NCI-H82 (cell line): ENCODE measurements at places on chromosomes 3 and 15.
A peak's percentile ranks its signal among the peaks of the same experiment; 100 is the strongest.

- DNase-seq: no peak
These were observed 200.5 kb downstream of the GOLGA6L6 start for GRCh38 chr15:20340931-20341661.

DNA sequence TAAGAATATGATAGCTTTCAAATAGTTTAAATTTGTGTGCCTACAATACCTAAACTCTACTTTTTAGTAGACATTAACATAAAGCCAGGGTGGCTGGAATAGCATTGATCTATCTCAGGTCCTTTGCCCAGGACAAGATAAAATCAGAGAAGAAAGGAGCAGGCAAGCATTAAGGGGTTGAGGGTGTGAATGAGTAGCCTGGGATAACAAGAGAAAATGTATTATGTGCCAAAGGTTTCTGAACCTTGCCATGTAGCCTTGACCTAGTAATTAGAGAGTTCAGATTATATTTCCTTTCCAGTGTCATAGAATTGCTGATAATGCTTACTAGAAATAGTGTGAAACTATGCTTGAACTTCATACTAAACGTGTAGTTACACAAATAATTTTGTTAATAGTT, 22.9 kb downstream of the ATP11B start:
- no peak for DNase-seq

- peak; percentile 24 for DNase-seq
These were observed 923 bp downstream of the SIAH2 start for GRCh38 chr3:150761831-150762661.

- peak; percentile 97 for DNase-seq
These were observed 323.8 kb upstream of the DNAJC19 start for GRCh38 chr3:181313335-181313734.

GRCh38 chr3:127745656-127746399, 73.1 kb downstream of the ABTB1 start:
- peak; percentile 43 for DNase-seq

GRCh38 chr3:156792114-156792513, 34.0 kb upstream of the LEKR1 start:
- DNase-seq: no peak

DNA sequence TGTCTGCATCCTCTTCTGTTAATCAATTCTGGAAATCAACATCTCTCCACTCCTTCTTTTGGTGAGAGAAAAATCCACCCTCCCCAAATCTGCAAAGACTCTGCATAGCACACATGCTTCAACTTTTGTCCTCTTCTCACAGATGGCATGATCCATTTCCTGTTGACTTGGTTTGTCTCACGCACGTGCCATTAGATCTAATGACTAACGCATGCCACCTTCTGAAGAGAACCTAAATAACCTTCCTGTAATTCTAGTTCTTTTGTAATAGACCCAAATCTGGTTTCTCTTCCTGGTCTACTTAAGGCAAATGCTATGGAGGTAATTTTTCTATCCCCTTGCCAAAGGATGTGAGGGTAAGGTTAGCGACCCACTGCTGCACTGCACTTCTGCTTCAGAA, 51.0 kb upstream of the ATOSA start:
- no peak for DNase-seq

DNA sequence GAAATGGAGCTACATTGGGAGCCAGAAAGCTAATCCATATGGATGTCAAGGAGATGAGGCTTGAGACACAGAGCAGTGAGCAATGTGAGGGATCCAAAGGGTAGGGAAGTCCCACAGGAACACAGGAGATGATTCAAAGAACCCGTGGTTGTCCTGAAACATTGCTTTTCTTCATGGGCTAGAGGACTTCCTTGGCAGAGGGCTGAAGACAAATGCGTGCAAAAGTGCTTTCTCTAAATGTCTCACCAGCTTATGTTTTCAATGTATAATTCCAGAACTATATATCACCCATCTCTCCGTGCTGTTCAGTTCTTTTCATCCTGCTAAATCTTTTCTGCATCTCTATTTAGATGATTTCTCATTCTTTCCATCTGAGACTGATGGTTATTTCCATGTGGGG, 46.0 kb upstream of the GOLGA8A start:
- DNase-seq: no peak

DNA sequence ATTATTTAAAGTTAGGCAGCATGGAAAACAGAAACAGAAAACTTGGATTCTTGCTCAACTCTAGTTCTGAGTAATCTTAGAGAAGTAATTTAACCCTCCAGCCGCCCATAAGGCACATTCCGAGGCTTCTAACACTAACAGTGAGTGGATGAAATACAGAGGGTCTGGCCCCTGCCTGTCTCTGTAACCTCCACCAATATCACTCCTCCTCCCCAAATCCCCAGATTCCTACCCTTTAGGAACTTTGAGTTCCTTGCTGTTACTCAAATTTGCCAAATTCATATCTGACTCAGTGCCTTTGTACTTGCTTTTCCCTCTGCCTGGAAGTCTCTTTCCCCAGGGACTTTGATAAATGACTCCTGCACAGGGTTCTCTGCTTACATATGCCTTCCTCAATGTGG, 112.5 kb upstream of the TGFBR2 start:
- DNase-seq: no peak

DNA sequence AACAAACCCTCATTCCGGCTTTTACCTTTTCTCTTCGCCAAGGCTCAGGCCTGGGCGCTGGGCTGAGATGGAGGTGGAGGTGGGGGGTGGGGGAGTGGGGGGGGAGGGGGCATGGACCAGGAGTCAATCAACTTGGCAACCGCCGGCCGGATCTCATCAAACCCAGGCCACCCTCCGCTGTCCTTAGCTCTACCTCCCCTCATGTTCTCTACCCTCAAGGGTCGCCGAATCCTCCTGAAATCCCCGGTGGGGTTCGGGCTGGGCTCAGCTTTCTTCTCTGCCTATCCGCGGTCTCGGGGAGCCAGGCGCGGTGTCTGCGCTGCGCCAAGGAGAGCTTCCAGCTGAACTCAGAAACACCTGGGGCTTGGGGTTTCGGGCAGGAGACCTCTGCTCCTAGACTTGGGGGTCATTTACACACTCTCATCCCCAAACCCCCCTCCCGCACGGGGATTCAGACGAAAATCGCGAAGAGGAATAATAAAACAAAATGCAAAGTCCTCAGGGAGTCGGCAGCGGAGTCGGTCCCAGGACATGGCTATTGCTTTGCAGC, 2.5 kb downstream of the ONECUT1 start:
- DNase-seq: peak; percentile 48

GRCh38 chr3:53485675-53486403, 8.6 kb upstream of the CACNA1D start:
- no peak for DNase-seq

DNA sequence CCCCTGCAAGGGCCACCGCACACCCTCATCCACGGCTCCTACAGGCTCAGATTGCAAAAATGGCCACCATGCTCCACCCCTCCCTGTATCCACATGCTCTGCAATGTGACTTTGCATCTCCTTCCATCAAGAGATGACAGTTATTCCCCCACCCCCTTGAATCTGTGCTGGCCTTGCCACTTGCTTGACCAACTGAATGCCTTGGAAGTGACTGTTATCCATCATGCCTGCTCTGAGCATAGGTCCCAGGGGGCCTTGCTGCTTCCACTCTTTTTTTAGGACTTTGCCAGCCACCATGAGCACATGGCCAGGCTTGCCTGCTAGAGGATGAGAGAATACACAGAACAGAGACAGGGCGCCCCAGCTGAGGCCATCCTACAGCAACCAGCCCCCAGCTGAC, 13.6 kb downstream of the HAPLN3 start:
- DNase-seq: no peak

GRCh38 chr15:81485806-81486205, 111.8 kb upstream of the TMC3 start:
- no peak for DNase-seq

DNA sequence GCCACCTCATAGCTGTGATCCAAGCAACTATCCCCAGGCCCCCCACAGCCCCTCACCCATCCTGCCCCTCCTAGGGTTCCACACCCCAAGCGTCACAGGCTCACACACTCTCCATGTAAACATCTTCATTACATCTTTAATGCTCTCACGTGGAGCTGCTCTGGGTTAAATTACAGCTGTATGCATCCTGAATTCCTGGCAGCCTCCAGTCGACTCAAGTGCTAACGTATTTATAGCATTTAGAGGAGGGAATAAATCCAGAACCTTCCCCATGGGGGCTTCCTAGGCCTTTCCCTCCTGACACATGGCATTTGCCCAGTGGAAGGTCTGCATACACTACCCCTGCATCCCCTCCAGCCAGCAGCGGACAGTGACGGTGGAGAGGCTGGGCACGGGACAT, 9.6 kb downstream of the C3orf18 start:
- DNase-seq: no peak

- DNase-seq: no peak
These were observed 90.5 kb downstream of the IGF1R start for GRCh38 chr15:98738689-98739401.

GRCh38 chr3:39088456-39088855, 19.0 kb downstream of the GORASP1 start:
- DNase-seq: no peak

GRCh38 chr3:141368925-141369794, 856 bp downstream of the ZBTB38 start:
- DNase-seq: no peak

DNA sequence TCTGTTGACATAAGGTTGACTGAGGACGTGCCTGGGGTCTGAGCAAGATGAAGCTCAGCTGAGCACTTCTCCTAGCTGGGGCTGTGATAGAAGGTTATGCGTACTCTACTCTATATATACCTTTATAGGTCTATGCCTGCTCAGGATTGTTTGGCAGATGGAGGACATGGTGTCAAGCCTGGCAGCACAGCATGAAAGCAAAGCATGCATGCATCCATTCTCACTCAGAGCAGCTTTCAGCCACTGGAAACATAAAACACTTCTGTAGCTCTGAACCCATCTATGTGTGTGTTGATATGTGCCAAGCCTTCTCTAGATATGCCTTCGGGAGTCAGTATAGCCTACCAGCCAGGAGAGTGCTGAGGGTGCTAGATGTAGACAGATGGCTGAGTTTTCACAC, 142.3 kb upstream of the NUDT16 start:
- peak; percentile 36 for DNase-seq

DNA sequence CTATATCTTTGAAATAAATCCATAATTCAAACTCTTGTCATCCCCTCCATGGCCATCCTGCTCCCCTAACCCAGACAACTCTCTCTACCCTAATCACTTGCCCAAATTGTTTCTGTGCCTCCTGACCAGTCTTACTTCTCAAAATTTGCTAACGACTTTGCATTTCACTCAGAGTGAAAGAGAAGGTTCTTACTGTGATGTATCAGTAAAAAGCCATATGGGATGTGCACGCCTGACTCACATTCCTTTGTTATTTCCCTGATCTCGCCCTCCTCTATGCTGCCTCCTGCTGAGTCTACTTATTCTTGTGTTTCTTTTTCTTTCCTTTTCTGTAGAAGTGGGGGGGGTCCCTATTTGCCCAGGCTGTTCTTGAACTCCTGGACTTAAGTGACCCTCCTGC, 487.2 kb upstream of the FRG2C start:
- no peak for DNase-seq

GRCh38 chr15:29805043-29805707, 17.1 kb downstream of the TJP1 start:
- DNase-seq: no peak

DNA sequence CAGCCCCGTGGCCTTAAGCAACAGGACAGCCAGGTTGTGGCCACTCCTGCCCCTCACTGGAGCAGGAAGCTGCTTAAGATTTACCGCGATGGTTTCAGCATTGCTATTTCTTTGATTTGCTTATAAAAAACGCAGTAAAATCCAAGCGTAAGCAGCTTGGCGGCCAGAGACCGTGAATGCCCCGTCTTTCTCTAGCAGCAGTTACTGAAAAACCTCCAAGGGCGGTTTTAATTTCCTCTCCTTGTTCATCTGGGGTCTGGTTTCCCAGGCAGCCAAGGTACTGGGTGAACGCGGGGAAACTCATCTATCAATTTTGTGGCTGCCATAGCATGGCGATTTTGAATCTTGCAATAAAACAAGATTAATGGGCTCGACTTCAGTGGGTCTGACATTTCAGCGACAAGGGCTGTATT, 130.3 kb downstream of the MINAR1 start:
- DNase-seq: no peak

DNA sequence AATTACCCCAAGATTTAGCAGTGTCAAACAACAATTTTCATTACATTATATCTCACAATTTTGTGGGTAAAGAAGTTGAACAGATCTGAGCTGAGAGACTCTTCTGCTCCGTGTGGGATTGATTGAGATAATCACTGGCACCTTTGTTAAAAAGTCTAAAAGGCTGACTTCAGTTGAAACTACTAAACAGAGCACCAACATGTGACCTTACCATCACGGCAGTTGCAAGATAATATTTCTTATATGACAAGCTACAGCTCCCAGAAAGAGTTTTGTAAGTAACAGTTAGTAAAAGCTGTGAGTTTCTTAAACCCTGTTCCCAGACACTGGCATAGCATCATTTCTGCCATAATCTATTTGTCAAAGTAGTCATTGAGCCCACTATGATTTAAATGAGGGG, 25.0 kb downstream of the CGGBP1 start:
- no peak for DNase-seq

GRCh38 chr3:178131801-178132200, 404.4 kb upstream of the KCNMB2 start:
- no peak for DNase-seq

GRCh38 chr15:41936649-41937567, 35.4 kb downstream of the EHD4 start:
- no peak for DNase-seq

DNA sequence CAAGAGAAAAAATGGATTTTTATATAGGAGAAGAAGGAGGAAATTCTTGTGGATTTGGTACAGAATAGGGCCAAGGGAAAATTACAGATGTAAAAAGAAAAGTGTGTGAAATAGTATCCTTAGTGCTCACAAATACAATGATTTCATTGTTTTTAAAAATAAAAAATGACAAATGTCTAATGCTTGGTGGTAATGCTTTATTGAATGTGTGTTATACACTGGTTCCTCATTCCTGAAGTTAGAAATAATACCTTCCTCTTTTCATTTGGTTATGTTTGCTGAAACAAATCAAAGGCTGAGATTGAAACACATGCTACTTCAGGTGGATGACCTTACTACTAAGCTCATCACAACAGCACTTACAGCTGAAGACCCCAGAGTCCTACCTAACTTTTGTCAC, 37.7 kb upstream of the CCR2 start:
- DNase-seq: no peak

DNA sequence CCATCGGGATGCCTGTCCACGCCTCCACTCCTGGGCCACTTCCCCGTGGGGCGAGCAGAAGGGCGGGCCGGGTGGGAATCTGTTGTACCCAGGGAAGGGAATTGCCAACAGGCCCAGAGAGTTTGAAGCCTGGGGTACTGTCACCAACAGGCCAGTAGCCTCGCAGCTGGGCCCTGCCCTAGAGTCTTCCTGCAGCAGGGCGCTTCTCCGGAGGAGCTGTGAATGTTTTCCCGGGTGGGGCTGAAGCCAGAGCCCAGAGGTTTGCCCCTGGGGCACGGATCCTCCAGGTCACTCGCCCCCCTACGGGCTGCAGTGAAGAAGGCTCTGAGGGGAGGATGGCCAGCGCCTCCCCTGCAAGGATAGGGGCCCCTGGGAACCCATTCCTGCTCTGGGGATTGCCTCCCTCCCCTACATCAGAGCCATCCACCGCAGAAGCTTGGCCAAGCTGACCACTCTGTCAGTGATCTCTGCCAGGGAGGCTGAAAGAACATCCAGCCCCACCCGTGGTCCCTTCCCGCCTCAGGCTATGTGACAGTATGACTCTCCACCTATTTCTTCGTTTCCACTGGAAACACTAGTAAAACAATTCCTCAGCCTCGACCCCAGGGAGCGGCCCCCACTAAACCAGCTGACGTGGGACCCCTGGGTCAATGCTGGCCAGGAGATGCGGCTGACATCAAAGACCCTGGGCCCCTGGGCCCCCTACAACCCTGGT, 16.8 kb downstream of the CIDEC start:
- no peak for DNase-seq

GRCh38 chr15:40353697-40354096, 2.9 kb downstream of the PHGR1 start:
- DNase-seq: peak; percentile 38

GRCh38 chr3:145483992-145484391, 677.0 kb downstream of the PLOD2 start:
- DNase-seq: no peak
